ENCODE measurements at places on chromosomes 5 and 9.
A peak's percentile ranks its signal among the peaks of the same experiment; 100 is the strongest.

DNA sequence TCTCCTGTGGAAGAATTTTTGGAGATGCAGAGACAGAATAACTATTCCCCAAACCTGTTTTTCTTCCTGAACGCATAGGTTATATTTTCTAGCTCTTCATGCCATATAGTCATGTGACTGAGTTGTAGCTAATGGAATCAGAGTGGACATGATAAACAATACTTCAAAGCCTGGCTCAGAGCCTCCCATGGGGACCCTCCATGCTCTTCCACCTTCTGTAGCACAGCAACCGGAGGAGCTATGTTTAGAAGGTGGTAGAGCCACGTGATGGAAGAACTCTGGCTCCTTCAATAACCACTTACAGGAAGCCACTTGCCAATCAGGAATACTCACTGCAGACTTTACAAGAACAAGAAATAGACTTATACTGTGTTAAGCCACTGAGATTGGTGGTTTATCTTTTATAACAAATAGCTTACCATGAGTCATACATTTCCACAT lies 39.2 kb downstream of the NADK2 start:
- peak; percentile 60 for DNase-seq

- no peak for DNase-seq
Measured at GRCh38 chr5:6319116-6319515, 59.2 kb downstream of the MED10 start.

GRCh38 chr9:134686896-134687295 lies 45.3 kb downstream of the COL5A1 start:
- DNase-seq: no peak

DNA sequence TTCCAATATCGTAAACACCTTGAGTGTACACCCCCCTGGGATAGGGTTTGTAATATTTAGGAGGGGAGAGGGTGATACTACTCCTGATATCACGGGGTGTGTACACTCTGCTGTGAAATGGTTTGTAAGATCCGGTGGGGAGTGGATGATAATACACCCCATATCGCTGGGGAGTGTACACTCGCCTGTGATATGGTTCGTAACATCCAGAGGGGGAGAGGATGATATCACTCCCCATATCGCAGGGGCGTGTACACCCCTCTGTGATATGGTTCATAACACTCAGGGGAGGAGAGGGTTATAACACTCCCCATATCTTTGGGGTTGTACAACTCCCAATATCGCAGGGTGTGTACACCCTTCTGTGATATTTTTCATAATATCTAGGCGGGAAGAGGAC lies 33.8 kb upstream of the SLC25A48 start:
- no peak for DNase-seq

- no peak for DNase-seq
Measured at GRCh38 chr9:3676766-3677165, 151.0 kb upstream of the RFX3 start.

- peak; percentile 32 for DNase-seq
Measured at GRCh38 chr5:111676466-111676865, 80.5 kb downstream of the NREP start.

- no peak for DNase-seq
Measured at GRCh38 chr5:124716169-124716568, 30.3 kb downstream of the ZNF608 start.

DNA sequence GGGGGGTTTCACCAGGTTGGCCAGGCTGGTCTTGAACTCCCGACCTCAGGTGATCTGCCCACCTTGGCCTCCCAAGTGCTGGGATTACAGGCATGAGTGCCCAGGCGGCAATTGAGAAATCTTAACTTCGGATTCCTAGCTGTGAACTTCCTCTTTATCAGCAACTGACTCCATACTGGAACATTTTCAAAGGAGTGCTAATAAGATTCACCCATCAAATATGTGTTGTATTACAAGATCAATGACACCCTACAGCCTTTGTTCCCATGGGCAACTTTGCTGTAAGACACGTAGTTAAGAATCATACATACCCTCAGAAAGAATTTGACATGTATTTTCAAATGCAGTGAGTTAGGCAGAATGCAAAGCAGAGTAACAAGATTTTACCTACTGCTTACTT lies 23.1 kb upstream of the ACOT12 start:
- DNase-seq: no peak

DNA sequence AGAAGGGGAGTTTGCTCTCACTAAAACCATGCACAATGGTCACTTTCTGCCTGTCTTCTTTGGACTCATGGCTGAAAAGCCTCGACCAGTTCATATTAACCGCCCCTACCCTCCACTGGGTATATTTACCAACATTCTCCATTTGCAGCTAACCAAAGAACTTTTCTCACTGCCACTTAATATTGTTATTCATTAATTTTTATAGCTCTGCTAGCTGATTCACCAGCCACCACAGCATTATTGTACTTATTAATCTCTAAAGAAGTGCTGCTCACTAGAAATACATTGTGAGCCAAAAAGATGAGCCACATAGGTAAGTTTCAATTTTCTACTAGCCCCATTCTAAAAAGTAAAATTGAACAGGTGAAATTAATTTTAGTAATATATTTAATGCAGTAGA lies 33.4 kb upstream of the SMIM32 start:
- no peak for DNase-seq

DNA sequence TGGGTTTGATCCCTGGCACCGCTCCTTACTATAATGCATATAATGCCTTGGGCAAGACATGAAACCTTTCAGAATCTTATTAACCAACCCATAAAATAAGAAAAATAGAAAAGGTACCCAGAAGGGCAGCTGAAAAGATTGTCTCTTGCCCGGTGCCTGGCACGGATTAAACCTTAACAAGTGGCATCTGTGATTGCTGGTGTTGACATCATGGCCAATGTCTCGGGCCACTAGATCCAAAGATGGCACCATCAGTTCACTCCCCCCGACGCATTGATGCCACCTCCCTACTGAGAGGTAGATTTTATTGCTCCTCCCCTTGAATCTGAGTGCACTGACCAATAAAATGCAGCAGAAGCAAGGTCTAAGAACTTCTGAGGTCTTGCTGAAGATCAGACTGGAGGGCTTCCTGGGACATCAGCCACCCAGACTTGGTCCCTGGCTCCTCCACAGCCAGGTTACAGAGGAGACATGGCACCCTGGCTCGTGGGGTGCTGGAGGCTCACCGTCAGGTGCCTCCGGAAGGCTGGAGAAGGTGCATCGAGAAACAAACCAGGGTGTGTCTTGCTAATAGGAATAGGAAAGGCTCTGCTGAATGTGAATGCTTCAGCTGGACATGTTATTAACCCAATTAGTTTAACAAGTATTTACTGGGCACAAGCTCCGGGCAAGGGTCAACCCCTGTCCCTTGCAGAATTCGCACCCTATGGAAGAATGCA lies 80.0 kb upstream of the COL5A1 start:
- no peak for DNase-seq

GRCh38 chr9:7146582-7146981 lies 388.8 kb downstream of the KDM4C start:
- no peak for DNase-seq

DNA sequence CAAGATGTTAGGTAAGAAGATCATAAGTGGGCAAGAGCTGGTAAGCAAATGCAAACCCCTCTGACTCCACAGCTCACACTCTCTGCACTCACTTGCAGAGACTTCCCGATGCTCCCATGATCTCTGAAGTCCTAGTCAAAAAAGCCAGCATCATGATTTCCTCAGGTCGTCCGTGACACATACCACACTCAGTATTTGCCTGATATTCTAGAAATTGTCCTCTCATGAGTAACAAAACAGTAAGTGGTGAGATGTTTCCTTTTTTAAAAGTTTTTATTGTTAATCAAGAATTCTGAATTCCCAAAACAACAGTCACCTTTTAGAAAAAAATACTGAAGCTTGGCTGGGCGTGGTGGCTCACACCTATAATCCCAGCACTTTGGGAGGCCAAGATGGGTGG lies 194.6 kb downstream of the DENND1A start:
- DNase-seq: no peak

- peak; percentile 43 for DNase-seq
Measured at GRCh38 chr9:120985819-120986222, 59.2 kb upstream of the TRAF1 start.

- DNase-seq: no peak
Measured at GRCh38 chr9:136931611-136932130, 12.9 kb downstream of the FBXW5 start.

GRCh38 chr5:135091286-135091685 lies 57.3 kb upstream of the PITX1 start:
- DNase-seq: no peak

- DNase-seq: no peak
Measured at GRCh38 chr5:115072266-115073064, 97.2 kb downstream of the TRIM36 start.

GRCh38 chr9:38388283-38389223 lies 3.9 kb upstream of the ALDH1B1 start:
- peak; percentile 13 for DNase-seq

GRCh38 chr5:134082264-134082992 lies 32.1 kb upstream of the TCF7 start:
- DNase-seq: no peak

GRCh38 chr5:33238826-33239695 lies 201.7 kb upstream of the TARS1 start:
- no peak for DNase-seq

GRCh38 chr9:108911820-108912219 lies 22.1 kb downstream of the ELP1 start:
- no peak for DNase-seq

- DNase-seq: no peak
Measured at GRCh38 chr9:89677702-89678395, 73.0 kb downstream of the GADD45G start.

DNA sequence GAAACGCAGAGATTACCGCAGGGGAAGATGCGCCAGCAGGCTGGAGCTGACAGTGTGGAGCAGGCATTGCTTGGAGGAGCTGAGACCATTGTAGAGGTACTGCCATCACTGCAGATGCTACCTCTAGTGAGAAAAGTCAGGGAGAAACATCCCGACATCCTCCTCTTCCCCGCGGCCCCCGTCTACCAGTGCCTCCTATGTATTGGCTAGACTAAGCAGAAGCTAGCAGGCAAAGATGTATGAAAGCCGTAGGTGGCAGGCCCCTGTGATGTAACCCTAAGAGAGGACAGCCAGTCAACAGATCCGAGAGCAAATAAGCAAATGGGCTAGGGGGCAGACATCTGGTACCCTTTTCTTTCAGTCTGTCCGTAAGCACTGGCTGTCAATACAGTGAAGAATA lies 115.5 kb upstream of the ACTBL2 start:
- DNase-seq: no peak

GRCh38 chr9:90088434-90088833 lies 483.6 kb downstream of the GADD45G start:
- DNase-seq: no peak

DNA sequence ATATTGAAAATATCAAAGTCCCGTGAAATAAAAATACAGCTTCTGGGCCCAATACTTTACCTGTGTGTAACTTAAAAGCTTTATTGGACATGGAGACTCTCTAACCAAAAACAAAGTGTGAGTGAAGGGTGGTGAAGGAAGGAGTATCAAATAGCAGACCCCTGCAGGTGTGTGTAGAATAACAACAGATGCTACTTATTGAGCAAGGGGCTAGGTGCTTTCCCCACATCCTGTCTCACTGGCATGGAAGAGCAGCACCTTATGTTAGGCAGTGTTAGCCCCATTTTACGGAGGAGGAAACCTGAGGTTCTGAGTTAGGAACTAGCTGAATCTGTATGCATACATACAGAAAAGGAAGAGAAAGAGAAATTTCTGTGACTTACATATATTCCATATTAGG lies 21.8 kb downstream of the SLIT3 start:
- no peak for DNase-seq

DNA sequence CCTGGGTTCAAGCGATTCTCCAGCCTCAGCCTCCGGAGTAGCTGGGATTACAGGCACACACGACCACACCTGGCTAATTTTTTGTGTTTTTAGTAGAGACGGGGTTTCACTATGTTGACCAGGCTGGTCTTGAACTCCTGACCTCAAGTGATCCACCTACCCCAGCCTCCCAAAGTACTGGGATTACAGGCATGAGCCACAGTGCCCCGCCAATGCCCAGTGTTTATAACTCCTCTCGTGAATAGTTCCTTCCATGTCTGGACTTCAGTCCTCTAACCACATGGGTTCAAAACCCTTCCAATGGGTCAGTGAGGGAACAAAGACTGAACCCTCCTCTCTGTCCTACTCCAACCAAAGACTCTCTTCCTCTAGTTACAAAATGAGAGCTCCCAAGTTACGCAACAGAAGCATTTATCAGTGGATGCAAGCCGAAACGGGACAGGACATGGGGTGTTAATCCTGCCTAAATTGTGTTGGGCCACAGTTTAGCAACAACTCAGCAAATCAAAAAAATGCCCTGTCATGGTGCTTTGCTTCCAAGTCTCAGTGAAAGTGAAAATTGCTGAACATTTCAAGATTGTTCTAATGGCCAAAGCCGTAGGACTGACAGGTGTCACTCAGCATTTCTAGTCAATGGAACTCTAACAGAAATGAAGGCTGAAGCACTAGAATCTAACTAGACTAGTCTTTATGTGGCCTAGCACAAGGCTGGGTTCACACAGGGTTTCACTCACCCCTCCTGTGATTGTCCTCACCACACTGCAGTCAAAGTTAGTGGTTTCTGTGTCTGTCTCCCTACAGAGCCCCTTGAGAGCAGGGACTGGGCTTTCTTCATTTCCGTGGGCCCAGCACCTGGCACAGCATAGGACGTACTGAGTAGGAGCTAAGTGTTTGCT lies 3.2 kb upstream of the TMEM245 start:
- DNase-seq: no peak

DNA sequence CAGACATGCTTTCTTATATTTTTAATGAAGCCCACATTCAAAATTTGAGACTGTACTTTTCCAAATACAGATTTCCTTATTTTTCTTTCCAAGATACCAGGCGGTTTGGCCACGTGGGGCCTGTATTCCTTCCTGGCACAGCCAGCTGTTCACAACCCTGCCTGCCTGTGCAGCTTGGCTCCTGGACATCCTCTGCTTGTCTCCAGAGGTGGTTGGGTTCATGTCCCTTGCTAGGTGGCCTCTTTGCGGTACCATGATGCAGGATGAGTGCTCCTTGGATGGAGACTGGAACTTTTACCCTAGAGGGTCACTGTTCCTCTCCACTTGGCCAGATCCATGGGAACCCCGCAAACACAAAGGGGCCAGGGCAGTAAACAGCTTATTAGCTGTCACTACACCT lies 297.5 kb upstream of the MSX2 start:
- DNase-seq: no peak

- no peak for DNase-seq
Measured at GRCh38 chr9:27622693-27623340, 49.5 kb upstream of the C9orf72 start.

GRCh38 chr9:31166516-31166915 lies 1217.9 kb upstream of the ACO1 start:
- DNase-seq: no peak

- peak; percentile 55 for DNase-seq
Measured at GRCh38 chr5:126471875-126472537, 48.8 kb downstream of the GRAMD2B start.

GRCh38 chr9:10148796-10149195 lies 464.0 kb downstream of the PTPRD start:
- DNase-seq: no peak

- no peak for DNase-seq
Measured at GRCh38 chr5:142286111-142286510, 38.7 kb downstream of the SPRY4 start.

DNA sequence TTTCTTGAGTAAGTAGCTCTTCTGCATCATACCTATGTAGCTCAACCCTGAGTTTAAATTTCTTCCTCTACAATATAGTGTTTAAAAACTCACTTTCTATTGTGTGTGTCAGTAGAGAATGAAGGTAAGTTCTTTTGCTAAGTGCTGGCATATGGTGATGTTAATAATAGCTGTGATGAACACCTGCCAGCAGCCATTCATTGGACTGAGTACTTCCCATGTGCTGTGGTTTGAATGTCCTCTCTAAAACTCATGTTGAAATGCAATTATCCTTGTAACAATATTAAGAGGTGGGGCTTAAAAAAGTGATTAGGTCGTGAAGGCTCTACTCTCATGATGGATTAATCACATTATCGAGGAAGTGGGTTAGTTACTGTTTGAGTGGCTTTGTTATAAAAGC lies 645.2 kb upstream of the RGMB start:
- no peak for DNase-seq
